ENCODE measurements at places on chromosomes 12 and 14. TPM values are rescaled to one million over a fixed set of nuclear protein-coding genes. Genes with fewer than 3 reads are reported as not detected.

GRCh38 chr12:44976246-44976645 lies 74.7 kb downstream of the DBX2 start:
- DNase-seq, result peak; percentile 48

- peak; percentile 81 for DNase-seq
Measured at GRCh38 chr12:69994724-69995173, 169.7 kb downstream of the MYRFL start.

- DNase-seq, result no peak
Measured at GRCh38 chr12:91311081-91311480, 128.5 kb upstream of the DCN start.

The CCDC196 gene
- 1.9 TPM for total RNA-seq

The CMA1 gene
- total RNA-seq, result not detected

The IFNG-AS1 gene
- total RNA-seq, result 3.9 TPM

GRCh38 chr14:100524933-100525243 lies 62.3 kb downstream of the BEGAIN start:
- DNase-seq, result no peak

DNA sequence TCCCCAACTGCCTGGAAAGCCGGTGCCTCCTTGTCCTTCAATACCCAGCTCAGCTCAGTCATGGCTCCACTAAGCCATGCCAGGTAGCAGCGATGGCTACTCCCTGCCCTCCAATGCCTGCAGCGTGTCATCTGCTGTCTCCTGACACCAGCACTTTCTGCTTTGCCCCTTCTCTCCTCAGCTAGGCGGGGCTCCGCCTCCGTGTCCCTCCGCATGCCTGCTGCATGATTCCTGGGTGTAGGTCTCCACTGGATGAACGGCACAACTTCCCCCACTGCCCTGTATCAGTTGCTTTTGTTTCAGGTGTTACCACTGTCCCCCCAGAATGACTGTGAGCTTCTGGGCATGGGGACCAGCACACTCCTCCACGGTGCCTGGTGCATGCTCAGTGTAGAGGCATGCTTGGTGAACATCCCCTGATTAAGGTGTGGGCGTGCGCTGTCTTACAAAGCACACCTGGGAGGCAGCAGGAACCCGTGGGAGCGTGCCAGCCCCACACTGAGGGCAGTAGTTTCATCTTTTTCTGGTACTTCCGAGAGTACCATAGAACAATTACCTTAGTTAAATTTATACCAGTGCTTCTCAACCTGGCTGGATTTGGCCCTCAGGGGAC lies 179.4 kb upstream of the PRMT8 start:
- DNase-seq, result no peak

- DNase-seq, result no peak
Measured at GRCh38 chr12:30877105-30877875, 49.3 kb upstream of the TSPAN11 start.

The TCL1B gene
- 4.1 TPM for total RNA-seq

All from umbilical cord (tissue), 2 donors.